Stimulated activated CD4-positive, alpha-beta T cell treated with anti-CD3 and anti-CD28 coated beads, TNF-alpha, amount 100 ng/mL, for 24 hours (primary cell): ENCODE measurements at places on chromosomes 3 and 15.

DNA sequence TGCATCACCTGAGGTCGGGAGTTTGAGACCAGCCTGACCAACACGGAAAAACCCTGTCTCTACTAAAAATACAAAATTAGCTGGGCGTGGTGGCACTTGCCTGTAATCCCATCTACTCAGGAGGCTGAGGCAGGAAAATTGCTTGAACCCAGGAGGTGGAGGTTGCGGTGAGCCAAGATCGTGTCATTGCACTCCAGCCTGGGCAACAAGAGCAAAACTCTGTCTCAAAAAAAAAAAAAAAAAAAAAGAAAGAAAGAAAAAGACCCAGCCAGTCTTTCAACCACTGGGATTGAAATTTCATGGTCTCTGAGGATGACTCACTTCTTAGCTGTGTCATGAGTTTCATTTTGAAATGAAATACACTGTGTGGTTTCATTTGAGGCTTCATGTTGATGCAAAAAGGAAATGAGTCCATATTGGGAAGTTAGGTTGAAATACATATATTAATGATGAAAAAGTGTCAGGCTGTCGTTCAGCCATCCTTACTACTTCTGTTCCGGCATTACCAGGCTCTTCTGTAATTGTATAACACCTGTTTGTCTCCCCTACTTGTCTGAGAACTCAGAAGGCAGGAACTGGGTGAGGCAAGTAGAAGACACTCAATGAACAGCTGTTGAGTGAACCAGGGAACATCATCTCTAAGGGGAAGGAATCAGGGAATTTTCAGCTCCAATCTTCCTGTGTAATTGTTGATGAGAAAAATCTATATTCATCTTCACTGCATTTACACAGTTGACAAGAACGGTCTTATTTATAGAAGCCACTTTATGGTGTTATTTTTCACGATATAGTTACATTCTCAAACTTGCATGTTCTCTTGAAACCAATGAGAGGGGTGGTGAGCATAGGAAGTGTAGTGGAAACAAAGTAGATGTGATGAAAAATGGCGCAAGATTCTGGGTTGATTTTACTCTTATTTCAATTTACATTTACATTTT lies 87.4 kb downstream of the NFKBIZ start:
- DNase-seq = peak; percentile 22

GRCh38 chr3:13075318-13075717 lies 2.1 kb upstream of the IQSEC1 start:
- DNase-seq = no peak

DNA sequence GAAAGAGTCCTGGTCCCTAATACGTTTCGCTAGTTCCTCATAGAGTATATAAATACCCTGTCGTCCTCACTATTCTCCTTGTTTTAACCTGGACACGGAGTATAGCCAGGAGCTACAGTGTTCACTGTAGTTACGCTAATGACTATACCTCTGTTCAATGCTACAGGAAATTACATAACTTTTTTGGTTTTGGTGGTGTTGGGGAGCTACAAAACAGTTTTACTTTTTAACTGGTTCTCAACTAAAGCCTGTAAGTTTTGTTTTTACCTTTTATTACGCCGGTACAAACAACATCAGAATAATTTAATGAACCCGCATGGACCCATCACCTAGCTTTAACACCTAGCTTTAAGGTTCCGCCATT lies 1.5 kb downstream of the LMLN start:
- no peak for DNase-seq

GRCh38 chr15:89340573-89340972 lies 5.9 kb upstream of the POLG start:
- DNase-seq = no peak

GRCh38 chr3:143016321-143016972 lies 15.1 kb downstream of the U2SURP start:
- no peak for DNase-seq

- no peak for DNase-seq
Observed at GRCh38 chr3:148998297-148998696, 7.0 kb downstream of the GYG1 start.

DNA sequence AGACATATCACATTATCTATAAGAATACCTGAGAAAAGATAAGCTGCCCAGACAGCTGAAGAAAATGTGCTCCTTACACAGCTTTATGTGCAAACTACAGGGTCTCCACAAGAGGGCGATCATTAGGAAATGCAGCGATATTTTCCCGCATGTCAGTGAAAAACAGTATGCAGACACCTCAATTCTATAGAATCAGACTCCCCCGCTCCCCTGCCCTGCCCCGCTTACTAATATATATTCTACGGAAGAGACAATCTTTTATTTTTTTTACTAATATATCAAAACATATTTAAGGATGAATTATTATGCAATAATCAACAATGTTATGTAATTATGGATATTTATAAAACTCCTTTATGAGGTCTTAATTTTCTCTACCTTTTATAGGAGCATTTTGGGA lies 681.3 kb downstream of the ROBO1 start:
- no peak for DNase-seq

GRCh38 chr3:106457281-106458180 lies 588.7 kb upstream of the CBLB start:
- DNase-seq = no peak

DNA sequence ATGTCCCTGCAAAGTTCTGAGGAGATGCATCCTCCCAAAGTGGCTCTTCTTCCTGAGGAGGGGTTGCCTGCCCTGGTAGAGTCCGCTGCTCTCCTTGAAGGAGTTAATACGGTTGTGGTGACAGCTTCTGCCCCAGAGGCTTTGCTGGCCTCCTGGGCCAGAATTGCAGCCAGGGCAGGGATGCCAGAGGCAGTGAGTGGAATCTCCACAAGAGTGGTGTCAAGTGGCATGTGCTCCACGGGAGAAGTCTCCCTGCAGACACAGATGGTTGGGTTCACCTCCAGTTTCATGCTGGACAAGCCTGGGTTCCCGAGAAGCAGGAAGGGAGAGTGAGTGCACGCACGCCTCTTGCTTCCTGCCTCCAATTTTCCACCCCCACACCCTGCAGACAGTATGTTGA lies 105.5 kb downstream of the SLC25A26 start:
- no peak for DNase-seq

DNA sequence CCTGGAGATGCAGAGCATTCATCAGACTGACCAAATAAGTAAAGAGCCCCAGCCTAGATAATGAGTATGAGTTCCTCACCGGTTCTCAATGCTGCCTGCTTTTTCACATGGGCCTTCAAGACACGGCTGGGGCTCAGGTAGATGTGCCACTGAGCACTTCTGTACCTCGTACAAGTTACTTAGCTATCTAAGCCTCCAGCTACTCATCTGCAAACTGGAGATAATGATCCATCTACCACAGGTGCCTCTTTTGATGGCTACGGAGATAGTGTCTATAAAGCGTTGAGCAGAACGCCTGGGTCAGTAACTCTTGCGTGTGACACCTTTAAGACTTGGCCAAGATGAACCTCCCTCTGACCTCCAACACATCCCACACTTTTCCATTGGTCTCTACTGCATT lies 56.3 kb downstream of the CCR4 start:
- DNase-seq = no peak

- no peak for DNase-seq
Observed at GRCh38 chr15:34132881-34133280, 31.0 kb downstream of the PGBD4 start.

- no peak for DNase-seq
Observed at GRCh38 chr3:105559856-105560255, 193.1 kb downstream of the ALCAM start.

DNA sequence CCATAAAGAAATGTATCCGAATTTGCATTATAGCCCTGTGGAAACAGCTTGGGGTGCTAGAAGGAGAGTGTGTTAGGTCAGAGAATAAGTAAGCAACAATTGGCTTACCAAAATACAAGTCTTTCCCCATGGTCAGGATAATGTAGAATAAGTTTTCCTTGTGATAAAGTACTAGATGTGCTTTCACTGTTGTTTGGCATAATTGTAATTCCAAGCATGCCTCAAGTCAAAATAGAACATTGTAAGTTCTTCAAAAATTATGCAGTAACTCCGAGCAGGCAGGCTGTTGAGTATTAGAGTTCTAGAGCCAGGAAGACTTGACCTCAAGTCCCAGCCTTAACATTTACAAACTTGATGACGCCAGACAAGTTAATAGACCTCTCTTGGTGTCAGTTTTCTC lies 242.0 kb downstream of the TUSC7 start:
- DNase-seq = no peak

- no peak for DNase-seq
Observed at GRCh38 chr15:74517096-74517495, 23.9 kb upstream of the ARID3B start.

- peak; percentile 90 for DNase-seq
Observed at GRCh38 chr15:74889883-74890664, at the start of gene MPI. Gene MPI (plus strand): TSS chr15:74890042. CDS start chr15:74890074, 32 bp downstream.

- DNase-seq = no peak
Observed at GRCh38 chr3:42608581-42608980, 8.1 kb downstream of the NKTR start.

DNA sequence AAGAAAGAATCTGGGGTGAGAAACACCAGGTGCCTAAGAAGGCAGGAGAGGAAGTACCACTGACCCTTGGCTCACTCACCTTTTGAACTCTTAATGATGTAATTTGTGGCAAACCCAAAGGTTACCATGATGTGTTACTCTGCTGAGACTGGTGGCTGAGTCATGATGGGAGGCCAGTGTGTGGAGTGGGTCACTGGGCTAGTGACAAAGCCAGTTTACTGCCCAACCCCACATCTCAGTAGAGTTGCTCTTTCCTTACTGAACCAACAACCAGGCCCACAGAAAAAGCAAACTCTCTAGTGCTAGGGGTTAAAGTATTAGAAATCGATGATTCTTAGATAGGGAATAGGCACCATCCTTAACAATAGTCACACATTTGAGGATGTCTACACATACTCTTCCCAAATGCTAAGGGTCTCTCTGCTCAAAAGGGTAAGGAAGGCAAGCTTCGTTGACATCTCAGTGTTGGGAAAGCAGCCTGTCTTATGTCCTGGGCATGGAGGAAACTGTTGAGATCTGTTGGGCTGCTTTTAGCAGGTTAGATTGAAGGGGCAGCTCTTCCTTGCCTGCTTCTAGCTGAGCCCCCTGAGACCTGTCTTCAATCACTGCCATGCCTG lies 3.1 kb downstream of the RBP2 start:
- no peak for DNase-seq

GRCh38 chr3:149702691-149703441 lies 45.0 kb upstream of the WWTR1 start:
- DNase-seq = no peak

GRCh38 chr3:22292681-22293080 lies 541.7 kb upstream of the ZNF385D start:
- no peak for DNase-seq

DNA sequence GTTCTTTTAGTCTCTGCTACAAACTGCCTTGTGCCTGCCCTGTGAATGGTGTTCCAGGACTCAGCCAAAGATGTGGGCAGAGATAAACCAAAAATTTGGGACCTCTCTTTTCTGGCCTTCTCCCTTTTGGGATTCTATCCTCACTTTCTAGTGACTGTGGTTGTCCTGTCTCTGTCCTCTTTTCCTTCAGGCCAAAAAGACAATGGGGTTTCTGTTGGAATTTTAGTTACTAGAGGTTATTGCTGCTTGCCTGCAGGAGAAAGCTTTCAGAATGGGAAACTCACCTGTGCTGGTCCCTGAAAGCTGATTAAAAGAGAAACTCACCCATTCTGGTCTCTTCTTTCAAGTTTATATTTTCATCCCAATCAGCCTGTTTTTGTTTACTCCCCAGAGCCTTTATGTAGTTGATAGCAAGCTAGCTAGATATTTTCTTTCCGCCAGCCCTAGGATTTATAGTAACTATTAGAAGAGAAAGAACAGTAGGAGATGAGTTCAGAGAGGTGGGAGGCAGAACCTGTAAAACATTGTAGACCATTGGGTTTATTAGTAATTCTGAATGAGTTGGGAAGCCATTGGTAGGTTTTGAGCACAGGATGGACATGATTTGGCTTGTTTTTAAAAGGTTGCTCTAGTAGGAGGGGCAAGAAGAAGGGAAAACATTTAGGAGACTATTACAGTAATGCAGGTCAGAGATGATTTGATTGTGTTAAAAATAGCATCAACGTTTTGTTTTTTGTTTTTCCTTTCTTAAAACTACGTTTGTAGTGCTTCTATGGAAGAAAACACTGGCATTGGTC lies 138.9 kb downstream of the TCF12 start:
- no peak for DNase-seq

GRCh38 chr15:68427963-68428362 lies 4.0 kb downstream of the ITGA11 start:
- DNase-seq = no peak

DNA sequence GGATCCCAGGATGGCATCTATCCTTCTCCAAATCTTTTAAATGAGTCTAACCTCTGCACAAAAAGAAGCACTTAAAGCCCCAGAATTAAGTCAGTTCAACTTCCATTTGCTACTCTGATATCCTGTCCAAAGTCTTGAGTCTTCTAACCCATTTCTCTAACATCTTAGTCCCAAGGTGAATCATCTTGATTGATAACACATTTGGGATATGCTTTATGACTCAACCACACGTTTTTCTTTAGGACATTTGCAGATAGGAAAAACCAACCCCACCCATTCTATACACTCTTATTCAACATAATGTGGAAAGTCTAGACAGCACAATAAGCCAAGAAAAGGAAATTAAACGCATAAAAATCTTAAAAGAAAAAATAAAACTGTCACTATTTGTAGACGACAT lies 18.8 kb upstream of the TEX9 start:
- no peak for DNase-seq

DNA sequence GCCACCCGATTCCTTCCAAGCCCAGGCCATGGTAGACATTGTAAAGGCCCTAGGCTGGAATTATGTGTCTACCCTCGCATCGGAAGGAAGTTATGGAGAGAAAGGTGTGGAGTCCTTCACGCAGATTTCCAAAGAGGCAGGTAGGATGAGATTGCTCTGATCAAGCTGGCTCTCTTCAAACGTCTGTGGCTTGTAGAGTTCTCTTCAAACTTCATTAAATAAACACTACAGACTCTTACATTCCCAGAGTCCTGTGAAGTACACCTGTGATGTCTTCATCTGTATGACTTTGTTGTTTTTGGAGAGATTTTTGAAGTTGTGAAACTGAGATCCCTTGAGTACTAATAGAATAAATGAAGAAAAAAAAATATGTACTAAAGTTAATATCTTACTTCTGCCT lies 285.6 kb downstream of the GRM7 start:
- DNase-seq = no peak

- peak; percentile 75 for DNase-seq
Observed at GRCh38 chr15:31437686-31438085, 111.1 kb downstream of the KLF13 start.

- DNase-seq = no peak
Observed at GRCh38 chr3:145070795-145071194, 1090.2 kb downstream of the PLOD2 start.

DNA sequence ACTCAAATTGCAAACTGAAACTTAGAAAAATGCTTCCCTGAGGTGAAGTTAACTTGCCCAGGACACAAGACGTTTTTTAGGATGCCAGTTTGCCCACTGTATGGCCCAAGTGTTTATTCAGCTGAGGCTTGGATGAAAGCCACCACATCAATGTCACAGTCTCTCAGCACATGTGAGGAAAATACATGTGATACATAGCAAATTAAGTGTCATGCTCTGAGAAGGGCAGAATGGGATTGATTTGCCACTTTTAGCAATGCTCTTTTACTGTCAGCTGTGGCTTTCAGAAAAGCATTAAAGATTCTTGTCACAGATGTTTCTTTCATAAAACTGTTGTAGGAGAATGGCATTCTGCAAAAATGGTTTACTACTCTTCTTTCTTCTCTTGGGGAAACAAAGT lies 165.5 kb downstream of the ZIC1 start:
- DNase-seq = no peak
